Activated naive CD4-positive, alpha-beta T cell treated with anti-CD3 and anti-CD28 coated beads, Interleukin-2, amount 50 U/mL, for 72 hours (primary cell): ENCODE measurements at places on chromosomes 7 and 10. TPM values are rescaled to one million over a fixed set of nuclear protein-coding genes. Genes with fewer than 3 reads are reported as not detected.

DAGLB gene
- total RNA-seq, result 20.7 TPM

PDE6C gene
- not detected for total RNA-seq

CLDN4 gene
- 0.57 TPM for total RNA-seq

NPFFR1 gene
- total RNA-seq, result not detected

PANK1 gene
- 4.0 TPM for total RNA-seq

PROSER2 gene
- 1.2 TPM for total RNA-seq

HPSE2 gene
- not detected for total RNA-seq

EIF3B gene
- total RNA-seq, result 260 TPM

RET gene
- 0.45 TPM for total RNA-seq

VPS26A gene
- total RNA-seq, result 33.5 TPM

EPO gene
- not detected for total RNA-seq

ANKRD22 gene
- total RNA-seq, result 0.18 TPM

MEOX2 gene
- not detected for total RNA-seq

TAS2R41 gene
- not detected for total RNA-seq

JMJD1C gene
- 62.5 TPM for total RNA-seq

SPDYE2B gene
- total RNA-seq, result not detected

CYP2C18 gene
- not detected for total RNA-seq

COBL gene
- not detected for total RNA-seq

CARD11 gene
- 131 TPM for total RNA-seq

NYAP1 gene
- total RNA-seq, result 0.89 TPM

HOXA7 gene
- total RNA-seq, result not detected

FAM25G gene
- not detected for total RNA-seq

LIPA gene
- total RNA-seq, result 24.1 TPM

CPVL gene
- not detected for total RNA-seq

GSDME gene
- total RNA-seq, result 6.0 TPM

SLC26A4 gene
- total RNA-seq, result 1.1 TPM

NPSR1 gene
- not detected for total RNA-seq

SPACDR gene
- 9.9 TPM for total RNA-seq

ITGA8 gene
- not detected for total RNA-seq

SLC39A12 gene
- not detected for total RNA-seq

GIMAP6 gene
- 43.2 TPM for total RNA-seq

UBE2D4 gene
- total RNA-seq, result 3.3 TPM

LDB3 gene
- 0.05 TPM for total RNA-seq

CRPPA gene
- 0.43 TPM for total RNA-seq

IMMP2L gene
- total RNA-seq, result 18.2 TPM

VSIR gene
- total RNA-seq, result 126 TPM

CLDN12 gene
- 2.8 TPM for total RNA-seq
